ENCODE measurements at places on chromosomes 7 and 10.

DNA sequence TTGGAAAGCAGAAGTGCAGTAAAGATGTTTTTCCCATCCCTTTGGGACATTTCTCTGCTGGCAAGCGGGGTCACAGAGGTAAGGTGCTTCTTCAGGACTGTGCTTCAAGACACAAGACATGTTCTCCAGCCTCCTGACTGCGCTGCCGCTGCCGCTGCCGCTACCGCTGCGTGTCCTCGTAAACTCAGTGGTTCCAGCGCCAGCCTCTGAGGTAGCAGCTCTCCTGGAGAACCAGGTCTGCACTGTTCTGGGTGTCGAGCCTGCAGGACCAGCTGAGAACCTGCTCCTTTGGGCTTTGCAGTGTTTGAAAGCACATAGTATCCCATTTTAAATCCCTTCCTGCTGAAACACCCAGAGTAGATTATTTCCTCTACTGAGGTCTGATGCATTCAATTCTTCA lies 13.0 kb upstream of the KCNK18 start:
- no peak for DNase-seq

GRCh38 chr7:94912085-94912484 lies 4.7 kb downstream of the PPP1R9A start:
- no peak for DNase-seq

GRCh38 chr10:128018236-128018635 lies 108.0 kb downstream of the MKI67 start:
- DNase-seq = no peak

GRCh38 chr10:121598263-121599249 lies at the start of gene FGFR2:
TSS of gene FGFR2 (minus strand) at chr10:121598444. CDS start at chr10:121593817, 4,627 bp downstream.
- DNase-seq = no peak

- peak; percentile 11 for DNase-seq
Observed at GRCh38 chr10:83346266-83346910, 792.9 kb upstream of the GHITM start.

DNA sequence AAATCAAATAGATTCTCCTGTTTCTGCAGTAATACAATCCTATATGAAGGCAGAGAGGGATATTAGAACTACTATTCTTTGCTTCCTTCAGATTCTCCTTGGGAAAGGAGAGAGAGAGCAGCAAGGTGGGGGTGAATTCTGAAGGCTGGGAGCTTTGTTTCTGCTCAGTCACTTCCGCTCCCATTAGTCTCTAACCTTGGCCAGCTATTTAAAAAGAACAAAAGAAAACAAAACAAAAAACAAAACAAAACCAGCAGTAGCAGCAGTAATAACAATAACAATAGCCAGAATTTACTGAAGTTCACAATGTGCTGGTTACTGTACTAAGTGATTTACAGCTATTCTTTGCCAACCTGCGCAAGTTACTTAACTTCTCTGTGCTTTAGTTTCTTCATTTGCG lies 9.9 kb downstream of the GPR85 start:
- DNase-seq = no peak

DNA sequence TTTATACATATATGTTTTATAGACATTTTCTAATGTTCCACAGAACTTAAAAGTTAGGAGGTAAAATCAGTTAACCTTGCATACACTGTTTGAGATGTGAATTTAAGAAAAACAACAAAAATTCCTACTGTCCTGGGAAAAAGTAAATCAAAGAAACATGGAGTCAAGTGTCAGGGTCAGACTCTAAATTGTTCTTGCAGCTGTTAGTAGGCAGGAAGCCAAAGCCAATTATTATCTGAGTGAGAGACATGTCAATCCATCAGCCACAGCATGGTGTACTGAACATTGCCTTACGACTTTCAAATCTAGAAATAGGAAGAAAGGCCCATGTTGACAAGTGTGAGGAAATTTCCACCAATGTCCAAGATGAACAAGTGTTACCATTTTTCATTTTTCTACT lies 461.2 kb upstream of the MBL2 start:
- DNase-seq = no peak

DNA sequence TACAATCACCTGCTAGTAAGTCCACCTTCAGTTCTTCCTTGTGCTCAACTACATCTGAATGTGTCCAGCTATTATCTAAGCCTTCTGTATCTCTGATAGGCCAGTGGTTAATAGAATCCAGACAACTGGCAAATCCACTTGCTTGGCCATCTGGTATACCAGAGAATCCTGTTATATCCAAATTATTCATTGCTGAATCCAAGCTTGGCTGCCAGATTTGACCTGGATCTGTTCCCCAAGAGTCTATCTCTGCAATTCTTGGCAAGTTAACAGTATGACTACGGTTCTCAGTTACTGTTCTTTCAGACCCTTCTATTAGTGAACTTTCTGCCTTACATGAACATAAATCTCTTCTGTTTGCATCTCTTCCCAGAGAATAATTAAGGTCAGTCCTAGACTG lies 154.6 kb upstream of the TARP start:
- no peak for DNase-seq

GRCh38 chr7:89770161-89770560 lies 384.1 kb upstream of the STEAP1 start:
- DNase-seq = no peak

DNA sequence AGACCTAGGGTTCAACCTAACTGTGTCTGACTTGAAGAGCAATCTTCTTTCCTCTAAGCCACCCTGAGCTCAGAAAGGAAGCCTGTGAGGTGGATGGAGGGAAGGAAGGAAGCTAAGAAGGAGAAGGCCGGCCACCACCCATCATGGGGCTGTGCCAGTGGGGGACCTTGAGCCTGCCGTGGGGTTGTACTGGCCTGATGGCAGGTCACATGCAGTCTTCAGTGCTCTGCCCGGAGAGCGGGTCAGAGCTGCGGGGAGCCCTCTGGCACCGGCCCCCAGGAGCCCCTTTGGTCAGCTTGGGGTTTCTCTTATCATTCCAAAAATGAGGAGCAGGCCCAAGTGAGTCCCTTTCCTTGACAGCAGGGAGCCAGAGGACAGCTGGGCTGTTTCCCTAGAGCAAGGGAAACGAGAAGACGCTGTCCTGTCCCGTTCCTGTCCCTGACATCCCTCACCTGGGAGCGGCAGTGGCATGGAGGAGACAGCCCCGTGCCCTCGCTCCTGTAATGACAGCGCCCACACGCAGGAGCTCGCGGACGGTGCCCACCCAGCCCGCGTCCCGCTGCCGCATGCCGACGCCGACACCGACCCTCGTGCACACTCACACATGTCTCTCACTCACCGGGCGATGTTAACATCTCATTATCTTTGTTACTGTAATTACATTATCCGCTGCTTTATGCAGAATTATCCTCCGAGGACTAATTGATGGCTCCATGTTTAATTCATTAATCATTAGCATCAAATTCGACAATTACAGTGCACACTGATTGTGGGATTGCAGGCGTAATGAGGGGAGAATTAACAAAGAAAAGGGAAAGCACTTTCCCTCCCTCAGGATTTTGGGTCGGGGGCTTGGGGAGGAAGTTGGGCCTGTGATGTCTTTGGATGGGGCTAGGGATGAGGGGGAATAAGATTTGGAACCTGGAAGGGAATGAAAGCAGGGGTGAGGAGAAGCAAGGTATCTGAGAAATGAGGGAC lies 31.3 kb downstream of the GBX1 start:
- DNase-seq = no peak

- DNase-seq = no peak
Observed at GRCh38 chr10:97074256-97075145, 111.3 kb downstream of the SLIT1 start.

- DNase-seq = no peak
Observed at GRCh38 chr7:50560865-50561351, 4.3 kb downstream of the DDC start.

DNA sequence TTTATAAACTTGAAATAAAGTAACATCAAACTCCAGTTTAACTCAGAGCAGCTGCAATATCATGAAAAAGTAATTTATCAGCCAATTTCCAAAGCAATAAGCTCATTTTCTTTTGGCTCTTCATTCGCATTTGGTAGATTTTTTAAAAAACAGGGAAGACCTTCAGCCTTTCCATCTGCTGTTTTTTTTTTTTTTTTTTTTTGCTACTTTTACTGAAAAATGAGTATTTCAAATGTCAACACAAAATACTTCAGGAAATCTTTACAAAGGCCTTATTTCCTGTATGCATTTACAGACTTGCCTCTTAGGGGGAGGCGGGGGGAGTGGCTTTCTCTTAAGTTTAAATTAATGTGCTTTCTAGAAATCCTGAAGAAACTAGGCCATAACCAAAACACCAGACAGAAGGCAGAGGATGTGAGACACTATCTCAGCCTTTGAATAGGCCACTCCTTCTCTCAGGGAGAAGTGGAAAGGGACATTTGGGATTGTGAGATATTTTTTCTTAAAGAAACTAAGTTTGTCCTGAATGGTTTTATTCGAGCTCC lies 91.8 kb downstream of the COL28A1 start:
- no peak for DNase-seq

GRCh38 chr7:106169821-106170610 lies 57.9 kb upstream of the SYPL1 start:
- DNase-seq = no peak

DNA sequence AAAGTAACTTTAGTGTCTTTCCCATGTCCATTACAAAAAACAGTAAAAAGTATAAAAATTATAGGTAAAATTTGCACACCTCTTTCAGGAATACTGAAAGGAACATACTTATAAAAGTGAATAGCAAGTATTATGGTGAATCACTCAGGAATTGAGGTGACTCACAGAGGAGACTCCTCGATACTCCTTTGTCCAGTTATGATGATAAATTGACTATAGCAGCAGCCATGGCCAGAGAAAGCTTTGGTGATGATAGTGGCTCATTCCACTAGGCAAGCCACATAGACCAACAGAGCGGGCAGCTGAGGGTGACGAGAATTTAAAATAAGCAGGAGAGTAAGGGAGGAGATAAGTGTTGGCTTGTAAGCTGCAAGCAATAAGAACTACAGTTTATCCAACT lies 1231.1 kb upstream of the CELF2 start:
- no peak for DNase-seq

GRCh38 chr7:33640741-33641140 lies 264.6 kb upstream of the BMPER start:
- DNase-seq = no peak

- peak; percentile 98 for DNase-seq
Observed at GRCh38 chr7:7438851-7439250, 96.8 kb downstream of the COL28A1 start.

- DNase-seq = no peak
Observed at GRCh38 chr10:125983161-125983560, 86.8 kb downstream of the FANK1 start.

- DNase-seq = no peak
Observed at GRCh38 chr10:114635797-114636550, 22.1 kb downstream of the ABLIM1 start.

- no peak for DNase-seq
Observed at GRCh38 chr10:17109475-17110207, 20.0 kb downstream of the CUBN start.

DNA sequence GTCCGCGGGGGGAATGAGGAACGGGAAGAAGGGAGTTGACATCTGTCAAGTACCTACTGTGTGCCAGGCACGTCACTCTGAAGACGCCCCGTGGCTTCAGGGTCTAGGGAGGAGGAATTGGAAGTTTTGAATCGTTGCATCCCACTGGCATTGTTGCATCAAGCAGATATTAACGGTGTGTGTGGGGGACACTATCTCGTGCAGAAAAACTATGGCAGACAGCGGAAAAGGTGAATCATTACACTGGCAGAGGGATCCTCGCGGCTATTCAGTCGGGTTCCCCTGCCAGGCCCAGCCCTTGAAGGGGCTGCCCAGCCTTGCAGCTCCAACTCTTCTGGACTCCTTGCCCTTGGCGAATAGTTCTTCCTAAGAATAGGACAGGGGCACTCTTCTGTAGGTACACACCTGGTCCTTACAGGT lies 1.0 kb upstream of the KIAA1549 start:
- no peak for DNase-seq

DNA sequence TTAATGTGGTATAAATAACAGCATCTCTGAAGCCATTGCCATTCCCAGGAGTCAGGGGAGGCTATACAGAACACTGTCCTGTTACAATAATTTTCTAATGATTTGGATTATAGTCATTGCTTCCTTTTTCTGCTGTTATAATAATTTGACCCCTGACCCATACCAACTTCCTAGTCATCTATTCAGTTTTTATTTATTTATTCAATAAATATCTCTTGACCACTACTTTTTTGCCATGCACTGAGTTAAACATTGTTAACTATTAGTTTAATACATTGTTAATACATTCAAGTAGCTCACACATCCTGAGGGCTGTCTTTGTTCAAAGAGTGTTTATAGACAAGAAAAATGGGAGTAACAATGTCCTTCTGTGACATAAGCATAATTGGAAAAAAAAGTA lies 235.5 kb upstream of the MEOX2 start:
- no peak for DNase-seq

GRCh38 chr7:65938336-65938895 lies 43.6 kb downstream of the GUSB start:
- peak; percentile 4 for DNase-seq

GRCh38 chr10:102959360-102959759 lies 41.3 kb downstream of the CNNM2 start:
- DNase-seq = no peak

GRCh38 chr10:101064415-101065030 lies 2.7 kb downstream of the KAZALD1 start:
- DNase-seq = no peak

DNA sequence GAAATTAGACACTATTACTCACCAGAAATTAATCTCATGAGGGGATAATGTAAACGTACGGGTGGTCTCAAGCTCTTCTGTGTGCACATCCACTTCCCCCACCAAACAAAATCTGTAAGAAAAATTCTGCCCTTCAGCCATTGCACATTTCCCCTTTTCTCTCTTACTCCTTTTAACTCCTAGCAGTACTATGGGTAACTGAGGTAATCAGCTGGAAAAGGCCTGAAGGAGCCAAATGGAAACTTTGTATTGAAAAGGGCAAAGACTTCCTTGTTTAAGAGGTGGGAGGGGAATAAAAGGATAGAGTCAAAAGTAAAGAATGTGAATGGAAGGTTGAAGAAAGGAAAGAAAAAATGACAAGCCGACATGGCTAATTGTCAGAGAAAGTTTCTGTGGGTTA lies 273.8 kb downstream of the RNLS start:
- DNase-seq = no peak

- peak; percentile 75 for DNase-seq
Observed at GRCh38 chr10:4459531-4459930, 366.5 kb upstream of the AKR1E2 start.

- DNase-seq = peak; percentile 9
Observed at GRCh38 chr7:33710608-33711007, 194.7 kb upstream of the BMPER start.

- DNase-seq = no peak
Observed at GRCh38 chr7:86792260-86792659, 148.6 kb downstream of the GRM3 start.

GRCh38 chr10:112080231-112080630 lies 103.3 kb downstream of the GPAM start:
- DNase-seq = no peak

- DNase-seq = no peak
Observed at GRCh38 chr10:121437596-121437995, 160.6 kb downstream of the FGFR2 start.

- peak; percentile 69 for DNase-seq
Observed at GRCh38 chr7:54995610-54996363, 23.0 kb upstream of the EGFR start.

GRCh38 chr10:114557854-114558253 lies 100.2 kb downstream of the ABLIM1 start:
- DNase-seq = no peak
